ENCODE measurements at places on chromosomes 2 and 18.

- peak; percentile 49 for DNase-seq
Measured at GRCh38 chr2:218471982-218472381, 53.1 kb downstream of the VIL1 start.

GRCh38 chr2:25410370-25410769, 68.6 kb upstream of the DNMT3A start:
- DNase-seq, result no peak

DNA sequence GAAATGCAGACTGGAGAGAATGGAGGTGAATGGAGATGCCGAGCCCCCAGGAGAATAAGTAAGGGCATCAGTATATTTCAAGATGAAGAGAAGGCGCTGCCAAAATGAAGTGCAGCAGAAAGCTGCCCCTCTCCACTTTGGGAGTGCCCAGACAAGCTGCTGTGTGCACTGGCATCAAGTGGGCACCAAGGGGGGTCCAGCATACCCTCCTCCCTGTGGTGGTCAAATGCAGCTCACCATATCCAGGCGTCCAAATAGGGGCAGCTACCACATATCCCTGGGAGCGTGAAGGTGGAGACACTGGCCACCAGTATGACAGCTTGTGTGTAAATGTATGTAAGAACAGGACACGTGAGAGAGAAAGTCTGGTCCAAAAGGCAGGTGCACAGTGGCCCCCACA, 236.6 kb downstream of the KLHL29 start:
- DNase-seq, result no peak

- no peak for DNase-seq
Measured at GRCh38 chr2:190500054-190500502, 34.4 kb downstream of the NEMP2 start.

DNA sequence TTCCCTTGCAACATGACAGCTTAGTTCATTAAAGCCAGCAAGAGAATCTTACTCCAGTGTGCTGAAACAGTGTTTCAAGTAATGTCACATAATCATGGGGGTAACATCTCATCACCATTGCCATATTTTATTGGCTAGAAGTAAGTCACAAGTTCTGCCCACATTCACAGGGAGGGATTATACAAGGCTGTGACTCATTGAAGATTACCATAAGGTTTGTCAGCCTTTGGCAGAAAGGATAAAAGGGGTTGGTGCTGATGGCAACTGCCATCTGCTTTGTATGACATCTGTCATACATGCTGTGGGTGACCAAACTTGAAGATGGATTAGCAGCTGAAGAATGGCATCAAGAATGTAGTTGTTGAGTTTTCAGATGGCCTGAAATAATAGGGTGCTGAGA, 61.2 kb downstream of the KCNE4 start:
- no peak for DNase-seq

GRCh38 chr18:48949606-48950535, 894 bp downstream of the SMAD7 start:
- peak; percentile 21 for DNase-seq

- no peak for DNase-seq
Measured at GRCh38 chr2:200863782-200864175, 679 bp downstream of the CLK1 start.

GRCh38 chr2:13572466-13572865, 855.7 kb downstream of the TRIB2 start:
- DNase-seq, result no peak

DNA sequence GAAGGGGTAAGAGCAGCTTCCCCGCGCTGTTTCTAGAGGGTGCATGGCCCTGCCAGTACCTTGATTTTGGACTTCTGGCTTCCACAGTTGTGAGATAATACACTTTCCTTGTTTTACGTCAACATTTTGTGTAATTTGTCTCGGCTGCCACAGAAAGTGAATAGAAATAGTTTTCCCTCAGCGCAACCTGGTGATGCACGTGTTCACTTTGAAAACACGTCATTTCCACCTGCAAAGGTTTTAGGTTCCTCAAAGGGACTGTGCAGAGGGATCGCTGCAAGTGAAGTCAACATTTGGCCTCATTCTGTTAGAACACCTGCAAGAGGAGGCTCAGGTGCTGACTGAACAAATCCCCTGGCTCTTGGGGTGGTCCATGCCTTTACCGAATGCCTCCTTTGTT, 71.7 kb downstream of the LONRF2 start:
- no peak for DNase-seq

GRCh38 chr2:100882645-100883613, 63.0 kb downstream of the NPAS2 start:
- no peak for DNase-seq

DNA sequence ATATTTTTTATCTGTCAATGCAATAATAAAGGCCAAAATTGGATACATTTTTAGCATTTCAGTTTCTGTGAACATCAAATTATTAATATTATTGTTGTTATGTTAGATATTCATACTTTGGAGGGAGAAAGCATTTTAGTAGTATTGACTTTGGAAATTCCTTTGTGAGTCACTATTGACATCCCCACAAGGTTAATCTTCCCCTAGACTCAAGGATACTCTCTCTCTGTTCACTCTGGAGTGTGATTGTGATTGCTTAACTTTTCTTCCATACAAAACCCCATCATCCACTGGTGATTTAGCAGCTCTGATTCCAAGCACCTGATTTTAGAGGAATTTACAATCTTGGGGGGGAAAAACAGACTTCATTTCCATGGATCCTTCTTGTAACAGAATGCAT, 352.0 kb downstream of the THSD7B start:
- no peak for DNase-seq

- peak; percentile 79 for DNase-seq
Measured at GRCh38 chr18:36372903-36373311, 75.4 kb downstream of the FHOD3 start.

DNA sequence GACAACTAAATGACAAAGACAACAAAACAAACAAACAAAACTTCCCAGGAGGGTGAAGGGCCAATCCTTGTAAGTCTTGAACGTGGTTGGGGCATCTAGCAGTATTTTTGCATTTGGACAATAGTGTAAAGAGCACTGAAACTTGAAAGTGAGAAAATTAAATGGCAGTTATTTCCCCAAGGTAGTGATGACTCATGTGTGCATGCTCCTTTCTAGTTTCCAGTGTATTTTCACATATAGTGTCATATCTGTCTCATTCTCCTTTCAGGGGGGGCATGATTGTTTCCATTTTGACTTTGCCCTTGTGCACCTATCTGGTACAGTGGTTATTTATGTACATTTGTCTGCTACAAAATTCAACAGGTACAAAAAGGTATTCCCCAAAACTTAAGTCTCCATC, 39.5 kb downstream of the CERS6 start:
- no peak for DNase-seq

DNA sequence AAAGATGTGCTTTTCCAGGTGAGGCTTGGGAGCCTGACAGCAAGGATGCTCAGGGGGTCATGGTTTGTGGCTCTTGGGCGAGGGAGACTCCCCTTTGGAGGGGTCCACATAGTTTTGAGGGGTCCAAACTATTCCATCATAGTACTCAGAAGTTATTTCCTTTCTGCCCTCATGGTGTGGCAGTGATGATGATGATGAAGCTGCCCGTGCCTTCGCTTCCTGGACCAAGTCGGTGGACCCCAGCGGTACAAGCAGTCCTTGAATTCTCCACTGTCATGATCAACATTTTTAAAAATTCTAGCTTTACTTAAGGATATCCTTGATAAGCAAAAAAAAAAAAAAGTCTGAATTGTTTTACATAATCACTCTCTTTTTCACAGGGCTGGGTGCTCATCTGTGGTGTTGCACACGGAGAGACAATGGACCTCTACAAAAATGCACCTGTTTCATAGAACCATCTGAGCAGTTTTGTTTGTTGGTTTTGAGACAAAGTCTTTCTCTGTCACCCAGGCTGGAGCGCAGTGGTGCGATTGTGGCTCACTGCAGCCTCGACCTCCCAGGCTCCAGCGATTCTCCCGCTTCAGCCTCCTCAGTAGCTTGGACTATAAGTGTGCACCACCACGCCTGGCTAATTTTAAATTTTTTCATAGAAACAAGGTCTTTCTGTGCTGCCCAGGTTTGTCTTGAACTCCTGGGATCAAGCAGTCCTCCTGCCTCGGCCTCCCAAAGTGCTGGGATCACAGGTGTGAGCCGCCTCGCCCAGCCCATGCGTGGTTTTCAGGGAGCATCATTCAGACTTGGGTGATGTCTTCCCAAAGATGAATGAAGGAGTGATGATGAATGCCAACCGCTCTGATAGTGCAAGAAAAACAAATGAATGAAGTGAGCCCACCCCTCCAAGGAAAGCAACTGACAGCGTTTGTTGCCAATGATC, 271.4 kb upstream of the HDAC4 start:
- no peak for DNase-seq

DNA sequence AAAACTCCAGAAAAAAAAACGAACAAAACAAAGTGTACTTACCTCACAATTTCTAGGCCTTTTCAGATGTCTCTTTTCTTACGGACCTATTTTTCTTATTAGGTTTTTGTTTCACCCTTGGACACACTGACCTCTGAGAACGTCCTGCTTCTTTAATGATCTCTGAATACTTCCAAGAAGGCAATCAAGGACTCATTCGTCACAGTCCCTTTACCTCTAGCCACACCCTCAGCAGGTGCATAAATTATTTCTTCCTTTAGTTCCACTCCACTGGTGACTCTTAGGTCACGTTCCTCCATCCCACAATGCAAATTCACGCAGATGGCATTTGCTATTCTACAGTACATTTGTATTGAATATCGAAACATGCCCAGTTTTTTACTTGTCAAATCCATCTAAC, 21.9 kb downstream of the PELI1 start:
- no peak for DNase-seq

DNA sequence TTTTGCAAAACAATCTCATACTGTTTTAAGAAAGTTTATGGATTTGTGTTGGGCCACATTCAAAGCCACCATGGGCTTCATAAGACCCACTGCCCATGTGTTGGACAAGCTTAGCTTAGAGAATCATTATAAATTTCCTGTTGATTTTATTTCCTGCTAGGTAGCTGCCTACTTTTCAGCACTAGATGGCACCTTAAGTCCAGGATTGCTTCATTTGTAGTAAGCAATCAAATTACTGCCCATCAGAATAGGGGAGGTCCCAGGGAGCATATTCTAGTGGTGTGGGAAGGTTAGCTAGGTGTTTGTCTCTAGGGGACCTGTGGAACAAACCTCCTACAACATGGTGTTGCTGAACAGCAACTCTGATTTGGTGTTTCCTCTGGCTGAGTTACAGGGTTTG, 11.0 kb upstream of the DCDC2C start:
- DNase-seq, result peak; percentile 60

DNA sequence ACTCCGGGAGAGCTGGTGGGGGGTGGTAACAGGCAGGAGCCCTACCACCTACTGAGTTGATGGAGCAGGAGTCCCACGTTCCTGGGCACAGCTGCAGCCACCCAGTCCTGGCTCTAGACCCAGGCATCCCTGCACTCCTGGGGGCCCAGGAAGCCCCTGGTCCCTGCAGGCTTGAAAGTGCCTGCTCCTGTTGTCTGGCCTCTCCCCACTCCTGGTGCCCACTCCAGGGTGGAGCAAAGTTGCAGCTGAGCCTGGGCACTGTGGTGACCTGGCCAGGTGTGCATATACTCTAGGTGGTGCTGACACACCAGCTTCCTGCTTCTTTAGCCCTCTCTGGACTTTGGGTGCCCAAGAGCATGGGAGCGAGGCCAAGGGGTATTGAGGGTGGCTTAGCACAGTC, 119.0 kb upstream of the SLC38A11 start:
- no peak for DNase-seq

GRCh38 chr2:1656326-1656960, 87.9 kb downstream of the PXDN start:
- no peak for DNase-seq

DNA sequence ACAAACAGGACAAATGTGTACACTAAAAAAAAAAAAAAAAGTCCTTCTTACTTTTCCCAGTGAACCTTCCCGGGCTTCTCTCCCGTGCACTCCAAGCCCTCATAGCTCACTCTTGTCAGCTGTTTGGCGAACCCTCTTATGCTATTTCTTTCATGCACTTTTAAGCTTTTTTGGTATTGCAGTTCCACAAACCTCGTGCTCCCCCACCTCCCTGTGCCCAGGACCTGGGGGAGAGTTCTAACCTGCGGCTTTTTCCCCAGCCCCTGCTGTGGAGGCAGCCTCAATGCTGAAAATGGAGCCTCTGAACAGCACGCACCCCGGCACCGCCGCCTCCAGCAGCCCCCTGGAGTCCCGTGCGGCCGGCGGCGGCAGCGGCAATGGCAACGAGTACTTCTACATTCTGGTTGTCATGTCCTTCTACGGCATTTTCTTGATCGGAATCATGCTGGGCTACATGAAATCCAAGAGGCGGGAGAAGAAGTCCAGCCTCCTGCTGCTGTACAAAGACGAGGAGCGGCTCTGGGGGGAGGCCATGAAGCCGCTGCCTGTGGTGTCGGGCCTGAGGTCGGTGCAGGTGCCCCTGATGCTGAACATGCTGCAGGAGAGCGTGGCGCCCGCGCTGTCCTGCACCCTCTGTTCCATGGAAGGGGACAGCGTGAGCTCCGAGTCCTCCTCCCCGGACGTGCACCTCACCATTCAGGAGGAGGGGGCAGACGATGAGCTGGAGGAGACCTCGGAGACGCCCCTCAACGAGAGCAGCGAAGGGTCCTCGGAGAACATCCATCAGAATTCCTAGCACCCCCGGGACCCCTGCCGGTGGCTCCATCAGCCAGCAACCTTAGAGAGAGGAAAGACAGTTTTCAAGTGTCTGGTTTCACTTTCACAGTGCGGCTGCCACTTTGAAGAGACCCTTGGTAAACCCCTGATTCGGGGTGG, 826 bp downstream of the KCNE4 start:
- DNase-seq, result no peak

DNA sequence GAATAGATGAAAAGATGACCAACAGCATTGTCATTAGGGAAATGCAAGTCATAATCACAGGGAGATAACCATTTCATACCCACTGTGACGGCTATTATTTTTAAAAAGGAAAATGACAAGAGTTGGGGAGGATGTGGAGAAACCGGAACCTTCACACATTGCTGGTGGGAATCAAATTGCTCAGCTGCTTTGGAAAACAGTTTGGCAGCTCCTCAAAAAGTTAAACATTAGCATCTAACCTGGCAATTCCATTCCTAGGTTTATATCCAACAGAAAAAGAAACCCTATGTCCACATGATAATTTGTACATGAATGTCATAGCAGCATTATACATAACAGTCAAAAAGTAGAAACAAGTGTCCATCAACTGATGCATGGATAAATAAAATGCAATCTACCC, 58.2 kb downstream of the KCNG3 start:
- no peak for DNase-seq

- no peak for DNase-seq
Measured at GRCh38 chr2:197248001-197248401, 62.6 kb downstream of the ANKRD44 start.

- DNase-seq, result peak; percentile 33
Measured at GRCh38 chr2:170771421-170771937, 1.3 kb downstream of the ERICH2 start.

GRCh38 chr2:224518806-224519580, 66.2 kb downstream of the CUL3 start:
- no peak for DNase-seq

- DNase-seq, result no peak
Measured at GRCh38 chr2:223725986-223726970, 111.1 kb downstream of the AP1S3 start.

DNA sequence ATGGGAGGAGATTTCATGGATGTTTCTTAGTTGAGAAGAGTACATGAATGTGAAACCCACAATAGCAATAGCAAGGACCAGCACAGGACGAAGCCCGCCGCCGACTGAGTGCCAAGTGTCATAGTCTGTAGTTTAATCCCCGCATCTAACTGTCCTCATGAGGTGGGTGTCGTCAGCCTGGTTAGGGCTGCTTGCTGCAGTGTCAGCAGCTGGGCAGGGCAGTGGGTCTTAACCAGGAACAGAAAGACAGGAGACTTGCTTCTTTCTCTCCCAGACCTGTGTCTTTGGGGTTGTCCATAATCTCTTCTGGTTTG, 146.6 kb downstream of the VAPA start:
- DNase-seq, result no peak

- DNase-seq, result no peak
Measured at GRCh38 chr2:219269362-219270054, 9.7 kb upstream of the DNAJB2 start.

Data from Kasumi-1 (cell line).